ENCODE measurements at places on chromosomes 2 and 18.

- no peak for DNase-seq
Observed at GRCh38 chr2:131120815-131121317, 15.7 kb downstream of the PLEKHB2 start.

DNA sequence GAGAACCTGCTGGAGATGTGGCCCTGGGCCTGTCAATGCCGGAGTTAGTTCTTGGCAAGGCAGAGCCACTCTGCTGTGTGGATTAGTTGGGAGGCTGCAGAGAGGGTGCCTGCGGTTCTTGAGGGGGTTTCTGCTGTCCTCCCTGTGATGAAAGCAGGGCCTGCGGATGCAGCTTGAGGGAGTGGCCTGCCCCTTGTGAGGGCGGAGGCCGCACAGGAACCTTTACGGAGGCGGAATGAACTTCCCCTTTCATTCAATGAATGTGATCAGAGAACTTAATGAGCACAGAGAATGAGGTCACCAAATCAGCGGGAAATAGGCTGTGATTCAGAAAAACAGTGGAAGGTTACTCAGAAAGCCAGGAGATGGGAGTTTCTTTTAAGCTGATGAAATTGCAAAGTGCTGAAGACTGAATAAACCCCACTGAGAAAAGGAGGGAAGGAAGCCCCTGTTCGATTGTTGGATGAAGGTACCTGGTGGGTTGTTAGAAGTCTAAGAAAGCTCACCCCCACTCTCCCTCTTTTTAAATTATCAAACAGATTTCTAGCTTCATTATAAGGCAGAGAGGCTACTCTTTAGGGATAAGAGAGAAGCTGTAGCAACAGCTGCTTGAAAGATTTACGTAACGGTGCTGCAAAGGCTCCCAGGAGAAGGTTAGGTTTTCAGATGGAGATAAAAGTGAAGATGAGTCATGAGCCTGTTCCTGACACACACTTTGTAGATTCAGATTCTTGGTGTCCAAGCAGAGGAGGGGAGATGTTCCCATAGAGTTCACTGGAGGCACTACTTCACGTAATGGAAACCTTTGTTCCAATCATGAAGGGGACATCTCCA is 47.4 kb downstream of the VWA3B start:
- no peak for DNase-seq

- DNase-seq: no peak
Observed at GRCh38 chr2:178187861-178188260, 6.5 kb upstream of the OSBPL6 start.

DNA sequence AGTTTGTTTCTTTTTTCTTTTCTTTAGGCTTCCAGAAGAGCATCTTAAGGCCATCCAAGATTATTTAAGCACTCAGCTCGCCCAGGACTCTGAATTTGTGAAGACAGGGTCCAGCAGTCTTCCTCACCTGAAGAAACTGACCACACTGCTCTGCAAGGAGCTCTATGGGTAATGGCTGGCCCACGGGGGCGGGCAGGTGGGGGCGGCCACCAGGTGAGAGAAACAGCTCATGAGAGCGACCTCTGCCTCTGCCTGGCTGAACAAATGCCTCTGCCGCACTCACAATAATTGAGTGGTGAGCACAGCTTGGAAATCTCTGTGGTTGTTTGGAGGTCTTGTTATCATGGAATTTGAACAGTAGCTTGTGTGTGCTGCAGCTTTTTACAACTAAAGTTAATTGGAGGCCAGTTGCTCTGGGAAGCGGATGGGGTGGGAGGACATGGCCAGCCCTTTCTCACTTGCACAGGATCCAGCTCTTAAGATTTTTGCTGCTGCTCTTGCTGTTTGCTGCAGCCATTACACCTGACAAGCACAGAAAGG is 70.4 kb downstream of the INPP5D start:
- no peak for DNase-seq

GRCh38 chr18:13483316-13484270 is 242.8 kb downstream of the FAM210A start:
- DNase-seq: no peak
